Vagina (tissue), 2 donors: ENCODE measurements at places on chromosomes 6 and 20.

DNA sequence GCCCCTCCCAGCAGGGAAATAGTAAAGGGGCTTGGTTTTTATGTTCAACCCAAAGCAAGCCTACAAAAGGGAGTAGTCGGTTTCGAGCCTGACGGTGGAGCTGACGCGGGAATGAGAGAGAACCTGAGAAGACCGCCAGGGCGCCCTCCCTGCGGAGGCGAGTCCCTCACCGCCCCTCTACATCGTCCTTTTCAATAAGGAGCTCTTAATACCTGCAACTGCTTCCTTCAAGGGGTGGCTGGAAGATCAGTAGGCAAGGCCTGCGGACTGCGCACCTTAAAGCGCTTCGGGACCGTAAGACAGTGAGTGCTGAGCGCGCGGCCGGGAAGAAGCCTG, 709 bp upstream of the ZNF76 start:
- no peak for DNase-seq

- DNase-seq: no peak
These were observed 113.7 kb downstream of the FAM217A start for GRCh38 chr6:3965071-3965718.

DNA sequence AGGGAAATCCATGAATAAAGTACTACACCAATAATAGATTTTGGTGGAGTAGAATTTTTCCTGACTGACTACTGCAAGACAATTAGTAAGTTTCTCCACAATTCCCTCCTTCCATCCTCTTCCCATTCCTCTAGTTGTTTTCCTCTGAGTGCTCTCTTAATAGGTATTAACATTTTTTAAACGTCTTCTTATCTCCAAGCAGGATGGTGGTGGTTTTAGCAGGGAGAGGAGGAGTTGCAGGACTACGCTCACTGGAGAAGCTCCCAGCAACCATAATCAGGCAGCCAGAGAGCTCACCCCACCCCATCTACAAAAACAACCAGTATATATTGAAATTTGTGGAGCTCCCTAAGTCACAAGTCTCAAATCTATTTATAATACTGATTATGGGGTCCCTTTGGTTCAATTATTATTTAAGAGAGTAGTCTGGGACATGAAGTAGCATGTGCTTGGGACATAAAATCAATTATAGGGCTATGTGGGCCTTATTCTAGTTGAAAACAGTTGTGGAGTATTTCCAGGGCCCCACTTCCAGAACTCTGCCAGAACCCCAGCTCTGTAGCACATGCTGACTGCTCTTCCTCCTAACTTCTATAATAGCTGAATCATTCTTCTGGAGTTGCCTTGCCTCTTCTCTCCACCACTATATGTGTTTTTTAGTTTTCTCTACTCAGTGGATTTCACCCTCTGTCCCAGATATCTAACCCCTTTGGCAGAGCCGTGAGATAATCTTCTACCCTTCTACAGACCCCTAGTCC, 49.8 kb downstream of the MYB start:
- no peak for DNase-seq

GRCh38 chr6:48894469-48894868, 568.6 kb downstream of the MMUT start:
- DNase-seq: no peak

DNA sequence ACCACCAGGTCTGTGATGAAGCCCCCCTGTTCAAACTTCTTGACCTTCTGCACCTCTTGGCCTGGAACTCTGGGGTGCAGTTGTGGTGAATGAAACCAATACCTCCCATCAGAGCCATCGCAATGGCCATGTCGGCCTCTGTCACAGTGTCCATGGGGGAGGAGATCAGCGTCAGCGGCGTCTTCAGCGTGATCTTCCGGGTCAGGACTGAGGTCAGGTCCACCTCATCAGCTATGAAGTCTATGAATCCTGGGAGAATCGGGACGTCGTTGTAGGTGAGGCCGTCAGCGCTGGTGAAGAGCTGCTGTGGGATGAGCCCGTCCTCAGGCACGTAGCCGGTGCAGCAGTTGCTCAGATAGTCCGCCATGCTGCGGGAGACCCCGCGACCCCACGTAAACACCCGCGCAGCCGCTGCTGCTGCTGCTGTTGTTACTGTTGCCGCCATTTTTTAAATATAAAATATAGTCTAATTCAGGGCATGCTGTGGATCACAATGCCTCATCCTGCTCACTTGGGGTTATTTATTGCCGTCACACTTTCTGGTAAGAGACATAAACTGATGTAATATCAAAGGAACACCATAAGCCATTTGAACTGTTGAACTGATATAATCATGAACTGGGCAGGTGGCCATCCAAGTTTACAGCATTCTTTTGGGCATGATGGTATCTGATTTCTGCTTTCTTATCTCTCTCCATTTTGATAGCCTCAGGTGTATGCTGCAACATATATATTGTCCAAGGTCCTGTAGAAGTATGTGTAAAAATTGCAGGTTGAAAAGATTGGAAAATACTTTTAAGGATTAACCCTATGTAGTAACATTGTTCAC, 18.7 kb upstream of the RNF144B start:
- no peak for DNase-seq

DNA sequence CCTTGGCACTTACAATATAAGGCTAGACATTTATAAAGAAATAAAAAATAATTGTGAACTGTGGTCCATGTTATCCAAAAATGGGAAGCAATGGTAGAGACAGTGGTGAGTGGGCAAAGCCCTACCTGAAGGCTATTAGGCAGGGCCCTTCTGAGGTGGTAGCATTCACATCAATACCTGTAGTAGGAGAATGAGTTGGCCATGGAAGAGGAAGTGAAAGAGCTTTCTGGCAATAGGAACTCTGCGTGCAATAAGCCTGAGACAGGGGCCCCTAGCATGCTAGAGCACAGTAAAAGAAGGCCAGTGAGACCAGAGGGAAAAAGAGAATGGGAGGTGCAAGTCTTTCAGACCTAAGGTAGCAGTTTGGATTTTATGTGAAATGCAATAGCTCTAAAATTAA, 754.5 kb downstream of the PTPRT start:
- no peak for DNase-seq

GRCh38 chr20:5172903-5173463, 46.2 kb downstream of the CDS2 start:
- no peak for DNase-seq

DNA sequence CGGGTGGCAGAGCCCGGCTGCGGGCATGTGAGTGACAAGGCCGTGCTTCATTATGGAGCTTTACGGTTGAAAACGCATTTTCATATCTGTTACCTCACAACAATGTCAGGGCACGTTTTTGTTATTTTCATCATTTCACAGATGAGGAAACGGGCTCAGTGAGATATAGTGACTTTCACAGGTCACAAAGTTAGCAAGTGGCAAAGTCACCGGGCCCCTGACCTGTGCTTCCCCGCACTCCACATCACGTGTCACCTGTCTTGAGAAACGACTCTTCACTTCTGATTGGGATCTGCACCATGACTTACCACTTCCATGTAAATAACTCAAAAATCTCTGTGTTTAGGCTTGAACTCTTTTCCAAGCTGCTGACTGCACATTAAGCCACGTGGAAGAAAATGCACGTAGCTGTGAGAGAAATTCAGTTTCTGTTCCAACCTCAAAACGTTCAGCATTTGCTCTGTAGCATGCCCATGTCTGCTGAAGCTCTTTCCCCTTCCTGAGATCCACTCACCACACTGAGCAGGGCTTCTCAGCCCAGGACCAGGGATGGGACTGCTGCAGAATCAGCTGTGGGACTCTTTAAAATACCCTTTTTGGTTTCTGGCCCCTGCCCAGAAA, 107.2 kb downstream of the ARMC2 start:
- DNase-seq: no peak
